ENCODE measurements at places on chromosomes 16 and 17.
A peak's percentile ranks its signal among the peaks of the same experiment; 100 is the strongest.

DNA sequence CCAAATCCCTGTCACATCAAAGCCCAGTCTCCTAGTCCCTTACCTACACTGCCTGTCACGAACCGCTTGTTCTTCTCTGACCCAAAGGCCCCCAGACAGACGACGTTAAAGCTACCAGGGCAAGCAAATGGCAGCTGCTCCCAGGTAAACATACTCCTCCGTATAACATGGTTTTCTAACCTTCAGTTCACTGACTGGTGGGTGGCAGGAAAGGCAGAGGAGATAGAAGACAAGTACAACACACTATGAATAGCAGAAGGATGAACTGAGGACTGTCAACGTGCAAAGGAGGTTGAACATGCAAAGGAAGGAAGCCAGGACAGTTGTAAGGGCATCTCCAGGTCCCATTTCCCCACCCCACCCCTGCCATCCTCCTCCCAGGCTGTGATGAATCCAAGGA is 449.8 kb downstream of the SHISA9 start:
- no peak for DNase-seq

DNA sequence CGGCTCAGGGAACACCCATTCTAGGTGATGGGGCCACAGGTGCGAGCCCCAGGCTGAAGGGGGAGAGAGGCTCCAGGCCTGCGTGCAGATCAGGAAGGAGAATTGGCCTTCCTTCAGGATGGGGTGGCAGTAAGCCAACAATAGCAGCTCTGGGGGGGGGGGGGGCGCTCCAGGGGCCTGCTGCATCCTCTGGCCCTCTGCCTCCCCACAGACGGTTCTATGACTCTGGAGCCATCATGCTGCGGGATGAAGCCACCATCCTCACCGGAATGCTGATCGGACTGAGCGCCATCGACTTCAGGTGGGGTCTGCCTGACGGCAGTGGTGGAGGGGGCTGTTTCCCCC is 6.1 kb downstream of the RUNDC3A start:
- no peak for DNase-seq

DNA sequence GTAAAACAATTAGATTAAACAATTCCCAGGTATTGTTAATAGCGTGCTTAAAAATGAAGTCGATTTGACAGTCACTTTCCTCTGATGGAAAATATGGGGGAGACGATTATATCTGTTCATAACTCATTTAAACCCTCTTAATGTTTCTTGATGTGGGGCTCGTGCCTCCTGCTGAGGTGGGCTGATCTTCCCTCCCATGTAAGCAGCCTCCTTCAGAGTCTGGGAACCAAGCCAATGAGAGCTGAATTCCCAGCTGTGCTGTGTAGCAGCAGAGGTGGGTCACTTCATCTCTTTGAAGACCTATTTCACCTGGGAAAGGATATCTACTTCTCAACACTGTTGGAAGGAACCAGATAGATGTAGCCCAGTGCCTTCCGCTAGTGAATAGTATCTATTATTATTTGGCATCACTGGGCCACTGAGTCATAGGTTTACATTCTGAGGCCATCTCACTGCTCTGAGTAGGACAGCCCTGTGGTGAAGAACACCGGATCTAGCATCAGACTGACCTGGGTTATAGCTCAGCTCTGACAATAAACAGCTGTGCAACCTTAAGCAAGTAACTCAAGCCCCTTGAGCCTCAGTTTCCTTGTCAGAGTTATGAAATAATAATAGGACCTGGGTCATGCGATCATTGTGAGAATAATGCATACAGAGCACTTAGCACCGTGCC is 85.3 kb upstream of the C16orf82 start:
- DNase-seq = no peak

DNA sequence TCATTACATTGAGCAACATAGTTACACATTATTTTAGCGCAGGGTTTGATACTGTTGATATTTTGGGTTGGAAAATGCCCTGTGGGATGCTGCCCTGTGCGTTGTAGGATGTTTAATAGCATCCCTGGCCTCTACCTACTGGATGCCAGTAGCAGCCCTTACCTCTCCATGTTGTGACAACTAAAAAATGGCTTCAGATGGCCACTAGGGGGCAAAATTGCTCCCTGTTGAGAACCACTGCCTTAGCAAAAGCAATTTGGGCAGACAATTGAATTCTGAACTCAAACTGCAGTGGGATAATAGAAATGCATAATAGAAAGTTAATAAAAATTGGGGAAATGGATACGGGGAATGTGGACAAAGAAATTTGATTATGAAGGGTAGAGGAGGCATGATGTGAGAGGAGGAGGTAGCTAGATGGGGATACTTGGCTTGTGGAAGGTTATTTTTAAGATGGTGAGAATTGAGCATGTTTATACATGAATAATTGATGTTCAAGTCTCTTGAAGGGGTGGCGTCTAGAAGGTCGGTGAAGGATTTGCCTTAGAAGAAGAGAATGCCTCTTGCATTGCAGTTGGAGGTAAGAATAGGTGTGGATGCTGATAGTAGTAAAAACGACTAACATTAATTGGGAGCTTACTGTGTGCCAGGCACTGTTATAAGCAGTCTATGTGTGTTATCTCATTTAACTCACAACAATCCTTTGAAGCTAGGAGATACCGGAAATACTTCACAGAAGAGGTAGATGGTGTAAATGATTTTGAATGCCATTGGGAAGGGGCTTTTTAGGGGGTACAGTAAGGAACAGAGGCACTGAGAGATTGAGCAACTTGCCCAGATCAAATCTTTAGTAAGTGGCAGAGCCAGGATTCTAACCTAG is 19.0 kb downstream of the HEATR9 start:
- peak; percentile 45 for DNase-seq

DNA sequence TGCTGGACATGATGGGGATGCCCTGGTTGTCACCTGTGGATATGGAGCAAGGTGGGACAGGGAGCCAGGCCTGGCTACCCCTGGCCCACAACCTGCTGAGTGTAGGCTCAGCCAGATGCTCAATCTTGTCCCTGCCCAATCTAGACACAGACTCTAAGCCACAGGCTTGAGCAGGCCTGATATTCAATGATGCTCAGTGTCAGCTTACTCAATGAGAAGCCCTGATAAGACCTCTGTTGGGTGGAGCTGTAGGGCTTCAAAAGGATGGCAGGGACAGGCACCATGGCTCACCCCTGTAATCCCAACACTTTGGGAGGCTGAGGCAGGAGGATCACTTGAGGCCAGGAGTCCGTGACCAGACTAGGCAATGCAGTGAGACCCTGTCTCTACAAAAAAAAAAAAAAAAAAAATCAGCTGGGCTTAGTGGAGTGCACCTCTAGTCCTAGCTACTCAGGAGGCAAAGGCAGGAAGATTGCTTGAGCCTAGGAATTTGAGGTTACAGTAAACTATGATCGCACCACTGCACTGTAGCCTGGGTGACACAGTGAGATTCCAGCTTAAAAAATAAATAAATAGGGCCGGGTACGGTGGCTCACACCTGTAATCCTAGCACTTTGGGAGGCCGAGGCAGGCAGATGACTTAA is 3.4 kb downstream of the LCAT start:
- no peak for DNase-seq

DNA sequence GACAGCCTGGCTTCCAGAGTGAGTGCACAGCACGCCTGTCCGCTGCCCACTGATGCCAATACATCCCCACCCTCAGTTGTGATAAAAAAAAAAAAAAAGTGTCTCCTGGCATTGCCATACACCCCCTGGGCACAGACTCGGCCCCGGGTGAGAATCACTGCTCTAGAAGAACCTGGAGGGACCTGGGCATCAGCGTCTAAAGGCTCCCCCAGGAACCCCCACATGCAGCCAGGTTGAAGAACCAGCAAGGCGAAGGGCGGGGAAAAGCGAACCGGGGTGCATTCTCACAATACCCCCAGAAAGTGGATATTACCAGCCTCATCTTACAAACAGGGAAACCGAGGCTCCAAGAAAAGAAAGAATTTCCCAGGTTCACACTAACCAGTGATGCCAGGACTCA is 27.7 kb downstream of the TBC1D16 start:
- no peak for DNase-seq

DNA sequence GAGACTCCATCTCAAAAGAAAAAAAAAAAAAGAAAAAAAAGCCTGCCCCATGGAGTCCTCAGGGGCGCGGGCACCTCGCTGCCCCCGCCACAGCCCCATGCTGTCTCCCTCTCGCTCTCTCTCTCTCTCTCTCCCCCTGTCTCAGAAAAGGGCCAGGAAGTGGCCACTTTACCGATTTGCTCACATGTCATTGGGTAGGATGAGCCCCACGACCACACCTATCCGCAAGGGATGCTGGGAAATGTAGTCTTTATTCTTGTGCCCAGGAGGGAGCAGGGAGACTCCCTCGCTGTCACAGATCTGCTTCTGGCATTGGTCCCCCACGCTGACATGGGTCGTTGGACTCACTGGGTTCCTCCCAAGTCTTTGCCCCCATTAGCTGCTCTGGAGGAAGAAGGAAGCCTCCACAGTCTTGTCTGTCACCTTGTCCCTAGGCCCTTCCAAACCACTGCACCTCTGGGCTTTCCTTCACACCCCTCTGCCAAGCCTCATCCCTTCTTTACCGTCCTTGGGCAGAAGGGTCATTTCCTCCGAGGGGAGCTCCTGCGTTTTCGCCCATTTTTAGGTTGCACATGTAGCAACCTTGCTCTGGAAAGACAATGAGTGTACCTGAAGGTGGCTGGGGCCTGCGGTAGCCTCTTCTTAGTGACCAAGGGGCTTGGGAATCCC is 6.9 kb upstream of the GJD3 start:
- DNase-seq = no peak

DNA sequence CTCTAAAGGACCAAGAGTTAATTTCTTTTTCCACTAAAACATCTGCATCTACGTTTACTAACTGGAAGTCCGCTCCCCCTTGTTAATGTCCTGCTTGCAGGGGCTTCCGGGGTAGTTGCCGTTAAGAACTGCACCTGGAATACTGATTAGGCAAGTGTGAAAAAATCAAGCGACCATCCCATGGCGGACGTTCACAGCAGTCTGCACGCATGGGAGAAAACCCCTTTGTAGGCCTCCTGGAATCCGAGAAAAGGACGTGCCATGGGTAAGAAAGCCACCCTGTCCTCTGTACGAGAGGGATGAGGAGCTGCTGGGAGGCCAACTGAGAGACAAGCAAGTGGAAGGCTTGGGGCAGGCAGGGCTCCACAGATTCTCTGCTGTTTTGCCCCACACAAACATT is 14.9 kb downstream of the SNN start:
- no peak for DNase-seq

GRCh38 chr17:70388326-70388725 is 219.0 kb downstream of the KCNJ2 start:
- no peak for DNase-seq
